ENCODE measurements at places on chromosomes 2 and 18. TPM values are rescaled to one million over a fixed set of nuclear protein-coding genes. Genes with fewer than 3 reads are reported as not detected.

Gene GAD1
- 0.34 TPM for total RNA-seq

Gene EPHA4
- total RNA-seq: 7.6 TPM

Gene DOK6
- 0.07 TPM for total RNA-seq

Gene RMND5A
- total RNA-seq: 70.4 TPM

Gene GLI2
- total RNA-seq: 0.07 TPM

Gene CCDC148
- 0.34 TPM for total RNA-seq

Gene CERKL
- total RNA-seq: 0.36 TPM

Gene ALK
- total RNA-seq: 0.14 TPM

Gene STPG4
- 0.07 TPM for total RNA-seq

Gene CCDC68
- 2.4 TPM for total RNA-seq

Gene TSPYL6
- not detected for total RNA-seq

Gene ELOA2
- not detected for total RNA-seq

Gene FTCDNL1
- total RNA-seq: 2.3 TPM

Gene SERPINB10
- total RNA-seq: 0.43 TPM

Gene SKOR2
- not detected for total RNA-seq

Gene MARCHF4
- under 0.01 TPM for total RNA-seq

Gene NAPG
- 46.8 TPM for total RNA-seq

Gene GNLY
- total RNA-seq: not detected

Gene ALKAL2
- not detected for total RNA-seq

Gene BOK
- total RNA-seq: 26.1 TPM

Gene KCNG3
- under 0.01 TPM for total RNA-seq

Gene C2orf78
- total RNA-seq: not detected

Gene EDAR
- total RNA-seq: 0.14 TPM

Gene C2orf81
- total RNA-seq: 0.85 TPM

Gene HAAO
- total RNA-seq: 0.50 TPM

Gene DSEL
- total RNA-seq: 3.5 TPM

Gene RPL37A
- 1,679 TPM for total RNA-seq

Gene TGFA
- total RNA-seq: 144 TPM

Gene CAPN10
- total RNA-seq: 20.3 TPM

Gene FBXO48
- total RNA-seq: 0.68 TPM

Gene FLACC1
- 0.34 TPM for total RNA-seq

Gene UBE2E3
- 45.5 TPM for total RNA-seq

Gene IL36B
- under 0.01 TPM for total RNA-seq

Gene MC5R
- not detected for total RNA-seq

Gene NEURL3
- total RNA-seq: not detected

Gene BUB1
- total RNA-seq: 1.4 TPM

Gene CYP27A1
- total RNA-seq: 0.64 TPM

Gene FIGLA
- not detected for total RNA-seq

Gene USP37
- 14.0 TPM for total RNA-seq

Gene OBSL1
- 27.7 TPM for total RNA-seq

Gene MREG
- total RNA-seq: 45.3 TPM

Gene PJVK
- total RNA-seq: 2.4 TPM

Gene GPR35
- total RNA-seq: 0.85 TPM

Gene MYCN
- total RNA-seq: not detected

Gene NOL4
- not detected for total RNA-seq

Gene SLC4A5
- total RNA-seq: under 0.01 TPM

Gene EVX2
- total RNA-seq: not detected

Gene IL18R1
- 5.5 TPM for total RNA-seq

Gene AGFG1
- total RNA-seq: 135 TPM

Gene KCNF1
- total RNA-seq: not detected

Gene GREB1L
- 1.6 TPM for total RNA-seq

Gene LYG2
- total RNA-seq: not detected

Gene KCNK3
- not detected for total RNA-seq

Gene GPR45
- not detected for total RNA-seq

Gene DNER
- total RNA-seq: 1.0 TPM

Gene DRC1
- 0.21 TPM for total RNA-seq
